ENCODE measurements at places on chromosomes 16 and 17.

DNA sequence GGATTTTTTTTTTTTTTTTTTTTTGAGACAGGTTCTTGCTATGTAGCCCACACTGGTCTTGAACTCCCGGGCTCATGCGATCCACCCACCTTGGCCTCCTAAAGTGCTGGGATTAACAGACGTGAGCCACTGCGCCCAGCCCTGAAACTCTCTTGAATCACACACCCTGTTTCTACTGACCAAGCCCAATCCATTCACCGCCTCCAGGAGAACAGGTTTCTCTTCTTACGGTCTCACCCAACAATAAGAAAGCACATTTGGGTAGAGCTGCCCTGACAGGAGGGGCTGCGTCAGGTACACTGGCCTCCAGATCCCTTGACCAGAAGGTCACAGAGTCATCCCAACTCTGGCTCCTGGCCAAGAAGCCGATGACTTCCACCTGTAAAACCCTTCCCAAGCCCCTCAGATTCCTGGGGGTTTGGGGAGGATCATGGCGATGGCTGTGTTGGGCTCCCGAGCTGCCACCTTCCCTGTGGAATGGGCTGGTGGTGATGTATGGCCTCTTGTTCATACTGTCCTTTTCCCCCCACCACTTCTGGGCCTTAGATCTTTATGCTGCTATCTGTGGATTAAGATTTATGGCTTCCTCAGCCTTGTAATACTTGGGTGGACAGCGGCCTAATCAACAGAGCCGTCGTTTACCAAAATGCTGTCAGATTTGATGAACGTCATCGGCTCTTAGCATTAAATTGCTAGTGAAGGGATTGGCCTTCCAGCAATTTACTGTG, 89.1 kb downstream of the KATNIP start:
- no peak for DNase-seq

DNA sequence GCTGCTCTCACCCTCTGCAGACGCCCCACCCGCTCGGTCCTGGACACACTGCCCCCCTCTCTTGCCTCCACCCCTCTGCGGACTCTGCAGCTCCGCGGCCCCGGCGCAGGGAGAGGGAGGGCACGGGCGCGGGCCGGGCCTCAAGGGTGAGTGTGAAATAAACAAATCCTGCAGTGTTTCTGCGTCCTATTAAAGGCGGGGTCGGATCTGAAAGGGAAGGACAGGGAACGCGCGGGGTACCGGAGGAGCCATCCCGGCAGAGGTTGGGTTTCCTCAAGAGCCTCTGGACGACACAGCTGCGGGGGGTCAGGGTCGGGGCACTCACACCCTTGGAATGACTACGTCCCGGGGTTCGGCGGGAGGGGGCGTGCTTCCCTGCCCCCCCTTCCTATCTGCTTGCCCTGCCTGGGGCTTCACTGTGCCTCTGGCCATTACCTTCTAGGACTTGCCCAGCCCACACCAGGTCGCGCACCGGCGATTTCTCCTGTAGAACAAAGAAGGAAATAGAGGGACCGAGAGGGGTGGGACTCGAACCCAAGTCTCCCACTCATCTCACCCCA, 466 bp upstream of the HSF4 start:
- peak; percentile 23 for DNase-seq

- DNase-seq: no peak
These were observed 9.2 kb downstream of the ALOXE3 start for GRCh38 chr17:8108972-8109660.

- peak; percentile 16 for DNase-seq
These were observed 32.2 kb downstream of the DRC3 start for GRCh38 chr17:18004884-18005305.

DNA sequence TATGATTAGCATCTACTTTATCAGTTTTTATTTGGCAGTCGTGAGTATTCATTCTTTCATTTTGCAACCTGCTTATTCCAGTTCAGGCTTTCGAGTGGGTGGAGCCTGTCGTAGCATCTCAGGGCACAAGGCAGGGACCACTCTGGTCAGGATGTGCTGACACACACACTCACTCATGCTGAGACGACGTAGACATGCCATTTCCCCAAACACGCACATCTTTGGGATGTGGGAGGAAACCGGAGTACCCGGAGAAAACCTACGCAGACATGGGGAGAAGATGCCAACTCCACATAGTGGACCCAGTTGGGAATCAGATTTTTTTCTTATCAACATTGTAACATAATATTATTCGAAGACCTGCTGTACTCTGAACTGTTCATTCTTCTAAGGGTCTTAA, 756.5 kb upstream of the RBFOX1 start:
- DNase-seq: no peak

- DNase-seq: peak; percentile 26
These were observed 8.0 kb downstream of the ST3GAL2 start for GRCh38 chr16:70430667-70431536.

- DNase-seq: peak; percentile 29
These were observed at the start of gene CIITA for GRCh38 chr16:10876799-10877341. CIITA (plus strand) TSS chr16:10877202; CDS start chr16:10877331, 129 bp downstream.

GRCh38 chr16:74188856-74189255, 107.8 kb upstream of the PSMD7 start:
- no peak for DNase-seq

DNA sequence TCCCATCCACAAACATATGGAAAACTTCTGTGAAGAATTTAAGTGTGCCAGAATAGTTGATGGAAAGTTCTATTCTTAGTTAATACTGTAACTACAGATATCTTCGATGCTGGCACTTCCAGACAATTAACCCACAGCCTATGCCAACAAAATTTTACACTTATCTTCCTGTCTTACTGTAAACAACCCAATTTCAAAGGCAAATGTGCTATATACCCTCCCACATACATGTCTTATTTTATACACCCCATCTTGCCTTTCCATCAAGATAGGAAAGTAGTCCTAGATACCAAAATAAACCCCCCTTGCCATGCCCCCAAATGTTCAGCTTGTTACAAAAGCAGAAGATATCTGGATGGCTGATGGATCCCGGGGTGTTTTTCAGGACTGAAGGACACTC, 306.3 kb downstream of the SLC39A11 start:
- no peak for DNase-seq

DNA sequence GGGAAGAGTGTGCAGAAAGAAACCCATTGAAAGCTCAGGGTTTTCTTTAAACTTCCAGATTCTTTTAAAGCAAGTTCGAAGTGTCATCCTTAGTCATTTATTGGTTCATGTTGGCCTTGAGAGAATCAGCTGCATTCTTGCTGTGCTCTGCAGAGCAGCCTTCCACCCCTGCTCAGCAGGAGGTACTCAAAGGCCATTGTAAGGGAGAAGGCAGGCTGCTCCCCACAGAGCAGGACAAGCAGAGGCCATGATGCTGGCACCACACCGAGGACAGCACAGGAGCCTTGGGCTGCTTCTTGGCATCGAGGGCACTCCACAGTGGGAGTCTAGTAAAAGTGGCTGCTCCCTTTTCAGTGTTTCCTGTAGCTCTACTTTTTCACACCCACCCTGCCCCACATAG, 29.6 kb downstream of the NMT1 start:
- DNase-seq: no peak

DNA sequence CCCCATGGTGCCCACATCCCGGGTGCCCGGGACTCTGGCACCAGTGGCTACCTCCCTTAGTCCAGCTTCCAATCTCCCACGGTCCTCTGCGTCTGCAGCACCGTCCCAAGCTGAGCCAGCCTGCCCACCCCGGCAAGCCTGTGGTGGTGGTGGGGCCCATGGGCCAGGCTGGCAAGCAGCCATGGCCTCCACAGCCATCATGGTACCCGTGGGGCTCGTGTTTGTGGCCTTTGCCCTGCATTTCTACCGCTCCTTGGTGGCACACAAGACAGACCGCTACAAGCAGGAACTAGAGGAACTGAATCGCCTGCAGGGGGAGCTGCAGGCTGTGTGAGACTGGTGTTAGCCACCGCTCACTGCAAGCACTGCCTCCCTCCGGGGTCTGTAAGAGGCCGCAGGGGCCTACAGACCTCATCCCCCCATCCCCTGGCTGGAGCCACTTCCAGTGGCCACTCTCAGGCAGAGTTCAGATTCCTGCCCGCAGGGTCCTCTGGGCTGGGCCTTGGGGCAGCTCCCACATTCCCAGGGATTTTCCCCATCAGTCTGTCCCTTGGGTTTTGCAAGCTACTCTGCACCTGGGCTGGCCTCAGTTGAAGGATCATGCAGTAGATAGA, 3.9 kb upstream of the SETD1A start:
- DNase-seq: peak; percentile 74

DNA sequence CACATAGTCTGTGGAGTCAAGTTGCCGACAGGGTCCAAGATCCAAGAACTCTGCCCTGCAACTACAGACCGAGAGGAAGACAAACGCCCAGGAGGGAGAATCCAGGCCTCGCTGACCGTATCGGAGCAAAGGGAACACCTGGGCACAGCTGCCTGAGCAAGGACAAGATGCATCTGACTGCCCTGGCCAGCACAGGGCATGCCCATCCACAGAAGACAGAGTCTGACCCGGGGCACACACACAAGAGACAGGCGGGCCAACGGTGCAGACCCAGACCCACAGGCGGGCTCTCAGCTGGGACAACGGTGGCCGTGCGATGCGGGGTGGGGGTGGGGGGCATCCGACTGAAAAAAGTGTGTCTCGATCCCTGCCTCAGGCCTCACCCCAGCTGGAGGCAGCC, 6.2 kb downstream of the RAB40B start:
- no peak for DNase-seq

DNA sequence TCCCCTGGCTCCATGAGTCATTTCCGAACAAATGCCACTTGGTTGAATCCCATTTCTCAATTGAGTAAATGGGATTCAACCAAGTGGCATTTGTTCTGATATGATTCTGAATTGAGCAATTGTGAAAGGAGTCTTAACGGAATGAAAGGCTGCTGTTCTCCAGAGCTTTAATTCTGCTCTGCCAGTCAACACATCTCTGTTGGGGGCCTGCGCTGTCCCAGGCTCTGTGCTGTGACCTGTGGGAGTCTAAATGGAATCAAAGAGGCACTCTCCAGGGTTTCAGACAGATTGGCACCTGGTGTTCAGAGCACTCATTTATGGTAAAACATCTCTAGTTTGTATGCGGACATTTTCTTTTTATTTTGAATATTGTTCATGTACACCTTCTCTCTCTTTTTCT, 126.2 kb downstream of the WSCD1 start:
- DNase-seq: no peak

DNA sequence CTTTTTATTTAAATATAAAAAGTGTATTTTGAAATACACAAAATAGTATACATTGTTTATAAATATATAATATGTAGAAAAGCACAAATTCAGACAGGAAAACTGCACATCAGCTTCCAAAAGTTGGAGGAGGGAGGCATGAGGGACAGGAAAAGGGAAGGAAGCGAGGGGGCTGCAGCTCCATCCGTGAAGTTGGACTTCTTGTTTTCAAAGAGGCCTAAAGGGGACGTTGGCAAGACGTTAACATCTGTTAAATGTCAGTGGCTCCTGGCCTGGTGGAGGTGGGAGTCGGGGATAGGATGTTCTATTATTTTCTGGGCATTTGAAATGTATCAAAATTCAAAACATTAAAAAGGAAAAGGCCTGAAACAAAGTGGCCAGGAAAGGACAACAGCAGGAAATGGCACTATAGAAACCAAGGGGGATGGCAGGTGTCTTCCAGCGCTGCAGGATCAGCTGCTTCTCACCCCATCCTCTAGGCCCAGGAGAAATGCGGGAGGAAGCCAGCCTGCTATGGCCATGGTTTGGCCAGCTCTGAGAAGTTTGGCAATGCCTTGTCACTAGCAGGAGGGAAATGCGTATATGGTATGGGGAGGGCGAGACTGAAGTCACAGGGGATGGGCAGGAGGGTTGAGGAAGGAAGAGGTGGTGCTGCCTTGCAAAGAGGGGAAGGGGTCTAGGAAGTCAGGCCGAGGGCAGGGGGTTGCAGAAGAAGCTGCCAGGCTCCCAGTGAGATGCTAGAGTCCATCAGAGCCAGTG, 6.4 kb downstream of the CMTM2 start:
- DNase-seq: no peak

- no peak for DNase-seq
These were observed 409.6 kb upstream of the MAF start for GRCh38 chr16:80009971-80010659.

GRCh38 chr17:79048826-79049755, 25.1 kb downstream of the C1QTNF1 start:
- DNase-seq: no peak

DNA sequence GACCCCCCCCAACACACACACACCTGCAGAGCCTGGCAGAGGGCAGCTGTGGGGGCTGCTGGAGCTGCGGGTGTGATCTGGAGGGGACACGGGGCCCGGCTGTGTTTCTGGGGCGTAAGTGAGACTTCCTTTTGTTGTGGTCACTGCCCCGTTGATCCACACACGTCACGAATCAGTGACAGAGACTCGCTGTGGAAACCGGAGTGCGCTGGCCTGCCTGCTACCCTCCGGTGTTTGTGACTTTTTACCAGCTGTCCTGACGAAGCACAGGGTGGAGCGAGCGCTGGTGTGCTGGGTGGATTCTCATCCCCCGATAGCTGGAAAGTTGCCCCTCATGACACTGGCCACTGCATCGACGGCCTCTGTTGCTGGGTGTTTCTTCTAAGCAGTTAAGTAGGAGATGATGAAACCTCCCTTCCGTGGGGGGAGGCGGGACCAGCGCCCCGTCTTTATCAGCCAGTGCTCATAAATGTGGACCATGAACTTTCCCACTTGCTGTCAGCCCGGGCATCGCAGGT, 2.3 kb downstream of the METRNL start:
- DNase-seq: peak; percentile 61

GRCh38 chr16:50311134-50311528, 44.8 kb downstream of the ADCY7 start:
- DNase-seq: no peak

- DNase-seq: no peak
These were observed 1.2 kb downstream of the NEUROD2 start for GRCh38 chr17:39606434-39607056.

DNA sequence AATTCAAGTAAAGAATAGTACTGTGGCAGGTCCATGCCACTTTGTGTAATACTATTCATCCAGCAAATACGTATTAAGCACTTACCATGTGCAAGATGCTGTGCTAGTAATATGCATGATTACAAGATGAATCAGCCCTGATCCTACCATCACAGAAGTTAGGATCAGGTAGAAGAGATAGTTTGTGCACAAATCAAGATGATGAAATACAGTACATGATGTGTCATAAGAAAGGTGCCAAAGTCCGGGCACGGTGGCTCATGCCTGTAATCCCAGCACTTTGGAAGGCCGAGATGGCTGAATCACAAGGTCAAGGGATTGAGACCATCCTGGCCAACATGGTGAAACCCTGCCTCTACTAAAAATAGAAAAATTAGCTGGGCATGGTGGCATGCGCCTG, 10.9 kb downstream of the COG4 start:
- no peak for DNase-seq

DNA sequence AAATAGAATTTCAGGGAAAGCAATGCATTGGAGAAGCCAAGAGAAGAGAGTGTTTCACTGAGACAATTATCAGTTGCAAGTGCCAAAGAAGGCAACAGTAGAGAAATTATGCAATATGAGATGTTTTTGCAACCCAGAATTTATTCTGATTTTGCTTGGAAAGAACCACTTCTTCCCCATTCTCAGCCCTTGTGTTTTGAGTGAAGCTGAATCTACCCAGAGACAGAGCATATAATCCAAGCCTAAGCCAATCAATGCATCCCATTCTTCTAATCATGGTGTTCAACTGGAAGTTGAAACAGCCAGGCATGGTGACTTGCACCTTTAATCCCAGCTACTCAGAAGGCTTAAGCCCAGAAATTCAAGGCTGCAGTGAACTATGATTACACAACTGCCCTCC, 6.9 kb upstream of the SCNN1G start:
- DNase-seq: no peak
